Common myeloid progenitor, CD34-positive (primary cell): ENCODE measurements at places on chromosomes 12 and 14.

GRCh38 chr14:89190765-89191513 is 226.1 kb downstream of the FOXN3 start:
- peak; percentile 67 for DNase-seq

DNA sequence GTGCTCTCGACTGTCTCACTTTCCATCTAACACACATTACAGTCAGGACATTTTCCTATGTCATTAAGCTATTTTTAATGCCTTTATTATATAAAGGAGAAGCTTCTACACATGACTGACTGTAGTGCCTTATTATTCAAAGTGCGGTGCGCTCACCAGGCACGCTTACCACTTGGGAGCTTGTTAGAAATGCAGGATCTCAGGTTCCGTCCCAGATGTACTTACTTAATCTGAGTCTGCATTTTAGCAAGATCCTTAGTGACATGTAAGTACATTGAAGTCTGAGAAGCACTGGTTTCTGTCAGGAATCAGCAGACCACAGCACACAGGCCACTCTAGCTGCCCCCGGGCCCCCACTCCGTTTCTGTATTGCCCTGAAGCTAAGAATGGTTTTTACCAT is 44.7 kb upstream of the MDM1 start:
- DNase-seq, result no peak

DNA sequence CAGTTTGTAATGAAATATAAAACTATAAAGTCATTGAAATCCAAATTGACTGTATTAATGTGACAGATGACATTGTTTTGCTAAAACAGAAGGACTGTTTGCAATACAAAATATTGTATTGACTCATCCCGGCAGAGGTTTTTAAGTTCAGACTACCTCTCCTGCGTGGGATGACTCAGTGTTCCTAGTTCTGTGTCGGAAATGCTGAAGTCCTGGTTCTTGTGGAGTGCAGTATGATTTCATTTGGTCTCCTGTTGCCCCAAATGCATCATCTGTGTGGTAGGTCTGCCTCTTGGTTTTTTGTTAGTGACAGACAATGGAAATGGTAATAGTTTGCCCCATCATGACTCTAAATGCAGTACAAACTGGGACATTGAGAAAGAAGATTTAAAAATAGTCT is 27.8 kb downstream of the PELI2 start:
- no peak for DNase-seq

DNA sequence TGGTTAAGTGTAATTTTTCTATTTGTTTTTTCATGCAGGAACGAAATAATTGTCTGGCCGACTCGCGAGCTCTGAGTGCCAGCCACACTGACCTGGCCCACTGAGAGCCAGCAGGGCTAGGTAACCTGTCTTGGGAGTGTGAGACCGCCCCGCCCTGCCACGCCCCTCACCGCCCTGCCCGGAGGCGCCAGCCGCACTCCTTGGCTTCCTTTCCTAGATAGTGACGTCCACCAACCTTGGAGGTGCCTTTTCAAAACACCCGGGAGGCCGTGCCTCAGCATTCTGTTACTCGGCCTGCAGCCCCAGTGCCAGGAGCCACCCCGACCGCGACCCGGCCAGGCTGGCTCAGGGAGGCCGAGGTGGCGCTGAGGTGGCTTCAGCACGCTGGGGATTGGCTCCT is 21.7 kb downstream of the XRCC3 start:
- no peak for DNase-seq

DNA sequence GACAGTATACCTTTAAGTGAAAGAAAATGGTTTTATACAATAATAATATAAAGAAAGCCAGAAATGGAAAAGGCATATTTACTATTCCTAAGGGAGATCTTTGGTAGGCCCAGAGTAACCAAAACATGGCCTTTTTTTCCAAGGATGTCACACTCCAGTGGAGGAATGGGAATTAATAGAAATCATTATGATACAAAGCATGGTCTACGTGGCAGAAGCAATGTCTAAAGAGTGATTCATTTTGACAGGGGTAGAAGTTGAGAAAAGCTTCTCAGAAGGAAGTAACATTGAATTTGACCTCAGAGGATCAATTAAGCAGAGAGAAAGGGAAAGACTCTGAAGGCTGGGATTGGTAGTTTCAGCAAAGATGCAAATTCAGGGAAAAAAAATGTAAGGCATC is 208.6 kb downstream of the BTG1 start:
- no peak for DNase-seq

- DNase-seq, result no peak
These were observed 29.9 kb downstream of the TSPAN19 start for GRCh38 chr12:85006206-85006605.

DNA sequence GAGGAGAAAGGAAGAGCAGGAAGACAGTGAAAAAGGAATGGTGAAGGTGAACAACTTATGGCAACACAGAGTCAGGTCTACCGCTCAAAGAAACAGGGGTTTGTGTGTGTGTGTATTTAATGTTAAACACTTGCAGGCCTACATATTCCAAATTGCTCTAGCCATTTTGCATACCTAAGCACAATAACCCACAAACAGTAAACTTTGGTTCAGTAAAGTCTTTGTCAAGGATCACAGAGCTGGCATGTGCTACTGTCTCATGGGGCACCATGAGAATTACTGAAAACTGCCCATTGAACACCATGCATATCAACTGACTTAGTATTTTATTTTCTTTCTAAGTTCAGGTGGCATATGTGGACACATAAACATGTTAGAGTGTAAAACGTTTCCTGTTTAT is 163.6 kb downstream of the MDGA2 start:
- no peak for DNase-seq

GRCh38 chr14:68548194-68549076 is 244.4 kb downstream of the ZFP36L1 start:
- no peak for DNase-seq

DNA sequence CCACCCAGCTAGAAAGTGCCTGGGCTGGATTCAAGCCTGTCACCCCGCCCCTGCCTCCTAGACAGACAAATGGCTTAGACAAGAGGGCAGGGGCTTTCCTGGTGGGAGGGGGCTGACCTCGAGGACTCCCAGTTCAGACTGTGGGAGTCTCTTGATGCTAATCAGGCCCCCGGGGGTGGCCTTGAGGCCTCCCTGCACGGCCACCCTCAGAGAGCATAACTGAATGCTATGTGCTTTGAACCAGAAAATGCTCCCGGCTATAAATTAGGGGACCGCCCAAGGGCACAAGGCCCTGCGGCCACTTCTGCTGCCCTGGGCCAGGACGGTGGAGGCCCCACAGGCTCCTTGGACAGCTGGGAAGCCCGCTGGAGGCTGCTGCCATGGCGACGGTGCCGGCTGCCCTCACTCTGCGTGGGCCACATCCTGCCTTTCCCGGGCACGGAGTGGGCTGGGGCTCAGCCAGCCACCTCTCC is 111.0 kb upstream of the NCOR2 start:
- DNase-seq, result no peak

GRCh38 chr12:25932971-25933370 is 25.5 kb upstream of the RASSF8 start:
- no peak for DNase-seq

DNA sequence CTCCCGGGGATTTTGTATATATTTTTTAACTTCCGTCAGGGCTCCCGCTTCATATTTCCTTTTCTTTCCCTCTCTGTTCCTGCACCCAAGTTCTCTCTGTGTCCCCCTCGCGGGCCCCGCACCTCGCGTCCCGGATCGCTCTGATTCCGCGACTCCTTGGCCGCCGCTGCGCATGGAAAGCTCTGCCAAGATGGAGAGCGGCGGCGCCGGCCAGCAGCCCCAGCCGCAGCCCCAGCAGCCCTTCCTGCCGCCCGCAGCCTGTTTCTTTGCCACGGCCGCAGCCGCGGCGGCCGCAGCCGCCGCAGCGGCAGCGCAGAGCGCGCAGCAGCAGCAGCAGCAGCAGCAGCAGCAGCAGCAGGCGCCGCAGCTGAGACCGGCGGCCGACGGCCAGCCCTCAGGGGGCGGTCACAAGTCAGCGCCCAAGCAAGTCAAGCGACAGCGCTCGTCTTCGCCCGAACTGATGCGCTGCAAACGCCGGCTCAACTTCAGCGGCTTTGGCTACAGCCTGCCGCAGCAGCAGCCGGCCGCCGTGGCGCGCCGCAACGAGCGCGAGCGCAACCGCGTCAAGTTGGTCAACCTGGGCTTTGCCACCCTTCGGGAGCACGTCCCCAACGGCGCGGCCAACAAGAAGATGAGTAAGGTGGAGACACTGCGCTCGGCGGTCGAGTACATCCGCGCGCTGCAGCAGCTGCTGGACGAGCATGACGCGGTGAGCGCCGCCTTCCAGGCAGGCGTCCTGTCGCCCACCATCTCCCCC is 777 bp downstream of the ASCL1 start:
- DNase-seq, result peak; percentile 34

DNA sequence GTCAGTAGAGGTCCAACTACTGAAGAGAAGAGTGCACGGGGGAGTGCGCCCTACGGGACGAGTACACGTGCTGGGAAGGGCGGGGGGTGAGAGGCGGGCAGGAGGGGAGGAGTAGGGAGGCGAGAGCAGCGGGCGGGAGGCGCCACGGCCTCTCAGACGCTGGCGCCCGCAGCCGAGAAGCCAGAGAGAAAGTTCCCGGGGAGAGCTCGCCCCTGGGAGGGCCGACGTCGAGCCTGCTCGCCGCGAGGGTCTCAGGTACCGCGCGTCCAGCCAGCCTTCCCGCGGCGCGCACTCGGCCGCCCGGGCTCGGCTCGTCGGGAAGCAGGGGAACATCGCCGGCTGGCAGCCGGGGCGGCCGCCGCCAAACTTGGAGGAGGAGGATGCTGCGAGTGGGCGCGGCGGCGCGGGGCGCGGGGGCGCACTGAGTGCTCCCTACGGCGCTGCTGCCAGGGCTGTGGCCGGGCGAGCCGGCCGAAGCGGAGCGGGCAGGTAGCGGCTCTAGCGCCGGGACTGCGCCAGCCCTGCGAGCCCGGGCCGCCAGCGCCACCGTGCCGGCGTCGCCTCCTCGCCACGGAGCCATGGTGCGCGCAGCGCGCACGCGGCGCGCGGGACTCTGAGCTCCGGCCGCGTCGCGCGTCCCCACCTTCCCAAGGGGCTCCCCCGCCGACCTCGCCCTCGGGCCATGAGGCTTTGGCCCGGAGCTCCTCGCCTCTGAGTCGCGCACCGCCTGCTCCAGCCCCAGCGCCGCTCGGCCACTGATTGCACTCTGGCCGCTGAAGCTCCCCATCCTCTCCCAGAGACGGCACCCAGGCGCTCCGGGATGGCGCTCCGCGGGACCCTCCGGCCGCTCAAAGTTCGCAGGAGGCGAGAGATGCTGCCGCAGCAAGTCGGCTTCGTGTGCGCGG is at the start of gene SLC24A4:
Gene SLC24A4 (plus strand): TSS at position 155 of the 905 bp plus-strand sequence. CDS start 666 bp downstream, at position 821.
- peak; percentile 50 for DNase-seq

- peak; percentile 60 for DNase-seq
These were observed 66.5 kb downstream of the TBC1D30 start for GRCh38 chr12:64890873-64891468.

DNA sequence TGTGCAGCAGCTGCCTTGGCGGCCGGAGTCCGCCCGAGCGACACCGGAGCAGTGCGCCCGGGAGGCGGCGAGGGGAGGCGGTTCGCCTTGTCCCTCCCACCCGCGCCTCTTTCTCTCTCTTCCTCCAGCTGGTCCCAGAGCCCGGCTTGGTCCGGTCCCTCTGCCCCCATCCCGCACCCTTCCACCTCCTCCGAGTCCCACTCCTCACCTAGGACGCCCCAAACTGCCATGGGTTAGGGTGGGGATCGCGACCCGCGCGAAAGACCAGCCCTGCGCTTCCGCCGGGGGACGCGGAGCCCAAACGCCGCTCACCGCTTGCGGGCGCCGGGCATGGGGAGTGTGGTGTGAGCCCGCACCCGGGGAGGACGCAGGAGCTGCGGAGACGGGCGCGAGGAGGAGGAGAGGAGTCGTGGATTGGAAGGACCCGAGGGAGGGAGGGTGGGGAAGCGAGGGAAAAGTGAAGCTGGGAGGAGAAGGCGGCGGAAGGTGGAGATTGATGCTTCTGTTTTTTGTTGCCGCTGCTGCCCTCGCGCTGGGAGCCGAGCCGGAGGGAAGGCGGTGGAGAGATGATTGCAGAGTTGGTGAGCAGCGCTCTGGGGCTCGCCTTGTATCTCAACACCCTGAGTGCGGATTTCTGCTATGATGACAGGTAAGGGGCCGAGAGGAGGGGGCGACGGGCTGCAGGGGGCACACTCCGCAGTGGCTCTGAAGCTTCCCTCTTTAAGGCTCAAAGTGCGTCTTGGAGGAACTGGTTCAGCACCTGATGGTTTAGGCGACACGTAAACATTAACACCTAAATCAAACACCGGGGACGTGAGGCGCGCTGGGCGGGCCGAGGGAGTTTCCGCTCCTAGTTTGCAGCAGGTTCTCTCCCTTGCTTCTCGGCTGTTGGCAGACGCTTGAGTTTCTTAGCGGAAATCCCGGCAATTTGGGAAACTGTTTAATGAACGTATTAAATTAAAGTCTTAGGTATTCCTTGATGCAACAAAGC is 610 bp downstream of the TMTC2 start:
- DNase-seq, result peak; percentile 85
